A549 treated with ZK216348 at 1 μM for 4 hours (cell line): ENCODE measurements at places on chromosomes 12 and 14. TPM values are rescaled to one million over a fixed set of nuclear protein-coding genes. Genes with fewer than 3 reads are reported as not detected.

OTX2 gene
- not detected in 5 replicates for total RNA-seq

NANOG gene
- total RNA-seq: not detected in 5 replicates

TAS2R19 gene
- total RNA-seq: 0.19 TPM in 1 of 5 replicates, not detected in the others

SOAT2 gene
- 0.14 to 0.75 TPM (median 0.23 TPM) in 5 replicates for total RNA-seq

CISTR gene
- total RNA-seq: not detected in 5 replicates

TMPRSS12 gene
- not detected in 5 replicates for total RNA-seq

KRT74 gene
- not detected in 5 replicates for total RNA-seq

GALNT9 gene
- 2.2 to 6.4 TPM (median 5.7 TPM) in 5 replicates for total RNA-seq

KRT85 gene
- not detected in 5 replicates for total RNA-seq

GLT1D1 gene
- total RNA-seq: not detected in 5 replicates

STAT2 gene
- 11.3 to 15.1 TPM (median 12.0 TPM) in 5 replicates for total RNA-seq

SDR9C7 gene
- not detected in 5 replicates for total RNA-seq

PMEL gene
- 0.38 to 1.3 TPM (median 0.74 TPM) in 5 replicates for total RNA-seq

KLHDC1 gene
- 0.15 to 0.36 TPM (median 0.26 TPM) in 5 replicates for total RNA-seq

HCAR2 gene
- 0.18 to 0.19 TPM in 2 of 5 replicates, not detected in the others for total RNA-seq

ADAM20 gene
- total RNA-seq: not detected in 5 replicates

OR6J1 gene
- total RNA-seq: not detected in 5 replicates

TAC3 gene
- total RNA-seq: 0.39 TPM in 1 of 5 replicates, not detected in the others

IFI27 gene
- total RNA-seq: 0.70 to 1.6 TPM (median 1.2 TPM) in 5 replicates

AMDHD1 gene
- total RNA-seq: 1.9 to 2.4 TPM (median 2.3 TPM) in 5 replicates

TMEM63C gene
- 1.1 to 3.3 TPM (median 2.2 TPM) in 5 replicates for total RNA-seq

ABCB9 gene
- 7.2 to 11.1 TPM (median 9.8 TPM) in 5 replicates for total RNA-seq
